ENCODE measurements at places on chromosomes 4 and X. TPM values are rescaled to one million over a fixed set of nuclear protein-coding genes. Genes with fewer than 3 reads are reported as not detected.

CCNB3 gene
- total RNA-seq, result 0.71 TPM

OTUD4 gene
- total RNA-seq, result 37.6 TPM

NEUROG2 gene
- total RNA-seq, result not detected

PRKG2 gene
- 0.74 TPM for total RNA-seq

DNA sequence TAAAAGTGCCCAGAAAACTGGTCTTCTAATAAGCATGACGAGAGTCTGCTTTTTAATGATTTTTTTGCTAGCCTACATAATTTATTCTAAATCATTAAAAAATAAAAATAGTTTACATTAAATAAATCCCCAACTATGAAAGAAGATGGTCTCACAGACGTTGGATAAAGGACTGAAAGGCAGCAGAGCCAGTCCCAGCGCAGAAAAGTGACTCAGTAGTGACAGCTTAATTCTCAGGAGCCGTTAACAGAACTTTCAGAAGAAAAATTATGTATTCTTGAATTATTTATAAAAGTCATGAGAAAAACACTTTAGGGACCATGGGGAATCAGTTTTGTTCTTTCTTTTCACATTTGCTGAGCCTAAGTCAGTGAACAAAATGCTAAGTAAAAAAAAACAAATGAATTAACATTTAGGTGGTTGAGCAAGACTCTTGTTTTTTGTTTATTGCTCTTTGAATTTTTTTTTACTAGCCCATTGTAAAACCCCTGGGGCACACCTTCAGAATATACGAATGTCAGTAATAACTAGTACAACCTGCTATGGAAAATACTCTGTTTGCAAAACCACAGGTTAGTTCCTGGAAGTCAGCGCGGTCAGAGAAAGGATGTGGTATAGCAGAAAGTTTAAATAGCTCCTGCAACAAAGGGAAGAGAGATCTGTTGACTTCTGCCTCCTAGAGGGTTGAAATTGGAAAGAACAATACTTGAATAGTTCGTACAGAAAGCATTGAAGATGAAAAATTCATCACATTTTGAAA, 50.4 kb upstream of the CCDC160 start:
- no peak for DNase-seq

DNA sequence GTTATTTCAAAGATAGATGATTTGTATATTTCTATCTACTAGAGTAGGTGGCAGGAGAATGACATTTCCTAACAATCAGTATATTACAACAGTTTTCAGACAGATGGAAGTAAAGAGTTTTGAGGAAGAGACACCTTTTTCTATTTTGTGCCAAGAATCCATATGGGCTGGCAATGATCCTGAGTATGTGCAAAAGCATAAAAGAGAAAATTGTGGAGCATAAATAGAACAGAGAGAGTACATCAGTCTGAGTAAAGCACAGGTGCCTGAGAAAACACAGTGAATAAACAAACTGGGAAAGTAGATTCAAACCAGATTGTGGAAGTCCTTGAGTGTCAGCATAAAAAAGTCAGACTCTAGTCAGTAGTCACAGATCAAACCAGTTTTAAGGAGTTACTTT, 96.8 kb upstream of the WDR44 start:
- no peak for DNase-seq

DNA sequence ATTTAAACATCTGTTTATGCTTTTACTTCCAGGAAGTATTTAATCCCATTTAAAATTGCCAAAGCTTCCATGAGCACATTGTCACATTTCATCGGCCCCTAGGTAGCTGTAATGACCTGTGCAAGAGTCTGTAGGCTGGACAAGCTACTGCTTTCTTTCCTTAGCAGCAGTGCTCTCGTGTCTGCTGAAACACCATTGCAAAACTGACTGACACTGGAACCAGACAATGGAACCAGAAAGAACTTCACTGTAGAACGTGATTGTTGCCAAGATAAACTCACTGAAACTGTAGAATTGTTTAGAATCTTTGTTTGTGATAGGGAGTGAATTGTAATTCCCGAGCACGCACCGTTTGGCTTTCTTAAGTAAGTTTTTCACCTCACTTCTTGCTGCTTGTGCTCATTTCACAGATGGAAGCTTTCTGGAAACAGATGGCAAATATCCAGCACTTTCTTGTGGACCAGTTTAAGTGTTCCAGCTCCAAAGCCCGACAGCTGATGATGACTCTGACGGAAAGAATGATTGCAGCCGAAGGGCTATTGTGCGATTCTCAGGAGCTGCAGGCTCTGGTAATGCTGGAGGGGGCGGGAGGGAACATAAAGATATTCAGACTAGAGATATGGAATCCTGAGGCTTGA, 36.9 kb downstream of the EVC start:
- DNase-seq, result no peak

DNA sequence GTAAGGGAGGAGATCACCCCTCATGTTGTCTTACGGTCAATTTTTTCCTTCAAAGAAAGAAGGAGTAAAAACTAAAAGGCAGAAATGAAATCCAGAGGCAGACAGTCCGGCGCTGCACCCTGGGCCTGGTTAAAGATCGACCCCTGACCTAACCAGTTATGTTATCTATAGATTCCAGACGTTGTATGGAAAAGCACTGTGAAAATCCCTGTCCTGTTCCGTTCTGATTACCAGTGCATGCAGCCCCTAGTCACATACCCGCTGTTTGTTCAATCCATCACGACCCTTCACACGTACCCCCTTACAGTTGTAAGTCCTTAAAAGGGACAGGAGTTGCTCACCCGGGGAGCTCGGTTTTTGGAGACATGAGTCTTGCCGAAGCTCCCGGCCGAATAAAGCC, 105.6 kb upstream of the JADE1 start:
- DNase-seq, result no peak

- no peak for DNase-seq
These were observed 742.4 kb upstream of the INTU start for GRCh38 chr4:126890383-126890782.

DNA sequence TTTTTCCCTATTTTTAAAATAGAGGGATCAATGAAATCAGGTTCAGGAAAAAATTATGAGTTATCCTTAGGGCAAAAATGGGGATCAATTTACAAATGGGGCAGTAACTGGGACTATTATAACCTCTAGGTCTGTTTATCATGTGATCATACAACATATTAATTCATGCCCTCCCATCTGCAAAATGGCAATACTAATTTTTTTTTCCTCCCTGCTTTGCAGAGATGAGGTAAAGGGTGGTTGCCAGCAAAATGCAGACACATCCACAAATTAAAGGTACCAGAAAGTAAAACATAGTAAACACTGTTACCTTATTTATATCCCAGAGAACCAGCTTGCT, 467 bp downstream of the HSD17B11 start:
- no peak for DNase-seq

- no peak for DNase-seq
These were observed 9.5 kb upstream of the C4orf51 start for GRCh38 chr4:145670422-145670821.

DNA sequence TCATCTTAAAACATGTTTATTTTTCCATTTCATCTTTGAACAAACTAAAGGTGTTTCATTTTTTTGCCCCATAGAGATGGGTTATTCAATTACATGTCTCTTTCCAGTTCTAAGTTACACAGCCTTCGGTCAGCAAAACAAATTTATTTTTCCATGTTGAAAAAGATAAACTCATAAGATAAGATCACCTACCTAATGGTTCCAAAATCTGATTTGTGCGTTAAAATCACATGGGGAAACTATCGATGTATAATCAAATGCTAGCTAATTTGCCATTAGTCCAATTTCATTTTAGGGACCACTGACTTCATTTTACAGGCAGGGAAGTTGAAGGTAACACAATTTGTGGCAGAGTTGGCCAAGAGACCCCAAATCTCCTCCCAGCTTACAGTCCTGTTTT, 67.2 kb upstream of the ACSL1 start:
- no peak for DNase-seq

DNA sequence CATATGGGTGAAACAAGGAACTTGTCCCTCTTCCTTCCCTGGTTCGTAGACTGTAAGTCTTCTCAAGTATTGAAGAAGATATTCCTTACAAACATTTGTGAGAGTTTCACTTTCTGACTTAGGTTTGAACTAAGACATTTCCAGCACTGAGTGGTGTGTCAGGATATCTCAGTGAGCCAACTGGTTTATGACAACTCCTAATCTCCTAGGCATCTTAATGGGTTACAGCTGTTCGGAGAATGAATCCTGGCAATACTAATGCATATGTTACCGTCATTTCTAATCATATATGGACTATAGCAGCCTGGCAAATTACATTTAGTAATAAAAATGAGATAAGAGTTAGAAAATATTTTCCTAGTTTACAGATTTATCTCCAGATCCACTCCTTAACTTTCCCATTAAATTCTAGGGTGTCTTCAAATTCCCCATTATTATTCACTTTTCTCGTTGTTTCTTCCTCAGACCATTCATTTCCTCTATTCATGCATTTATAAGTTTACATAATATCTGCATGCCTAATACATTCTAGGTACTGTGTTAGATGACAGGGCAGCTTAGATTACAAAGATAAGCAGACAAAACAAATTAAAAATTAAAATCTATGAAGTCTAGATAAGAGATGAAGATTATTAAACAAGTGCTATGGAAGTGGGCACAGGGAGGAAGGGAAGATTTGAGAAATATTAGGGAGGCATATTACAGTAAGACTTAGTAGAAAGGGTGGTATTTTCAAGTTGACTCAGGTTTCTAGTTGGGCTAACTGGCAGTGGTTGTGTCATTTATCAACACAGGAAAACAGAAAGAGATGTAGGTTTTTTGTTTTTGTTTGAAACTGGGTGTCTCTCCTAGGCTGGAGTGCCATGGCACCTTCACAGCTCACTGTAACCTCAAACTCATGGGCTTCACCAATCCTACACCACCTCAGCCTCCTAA, 173.9 kb downstream of the WDFY3 start:
- no peak for DNase-seq

DNA sequence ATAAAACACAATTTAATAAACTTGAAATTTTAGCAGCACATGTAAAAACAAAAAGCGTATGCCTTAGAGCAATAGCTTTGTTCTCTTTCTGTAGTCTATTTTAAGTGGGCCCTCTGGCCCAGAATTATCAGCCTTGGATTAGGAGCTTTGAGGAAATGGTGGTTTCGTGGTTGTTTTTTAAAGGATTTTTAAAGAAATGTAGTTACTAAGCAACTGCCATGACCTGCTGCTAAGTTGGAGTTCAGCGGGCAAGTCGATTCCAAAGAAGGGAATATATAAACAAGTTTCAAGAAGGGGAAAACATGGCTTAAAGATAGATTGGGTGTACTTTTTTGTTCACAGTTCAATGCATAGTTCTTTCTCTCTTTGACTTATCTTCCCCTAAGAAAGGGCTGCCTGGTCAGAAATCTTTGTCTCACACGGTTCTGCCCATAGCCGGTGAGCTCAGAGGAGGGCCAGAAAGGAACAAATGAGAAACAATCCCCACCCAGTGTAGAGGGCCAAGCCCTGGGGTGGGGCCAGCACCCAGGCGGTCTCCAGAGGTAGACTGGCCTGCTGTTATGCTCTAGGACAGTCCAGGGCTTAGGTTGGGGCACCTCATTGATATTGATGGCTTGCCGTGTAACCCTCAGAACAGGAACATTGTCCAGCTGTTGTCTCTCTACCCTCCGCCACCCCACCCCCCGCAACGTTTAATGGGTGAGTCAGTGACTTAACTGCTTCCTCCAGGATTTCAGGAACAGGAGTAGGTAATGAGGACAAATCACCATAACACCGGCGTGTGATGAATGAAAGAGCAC, 32.5 kb downstream of the DLG3 start:
- DNase-seq, result no peak

DNA sequence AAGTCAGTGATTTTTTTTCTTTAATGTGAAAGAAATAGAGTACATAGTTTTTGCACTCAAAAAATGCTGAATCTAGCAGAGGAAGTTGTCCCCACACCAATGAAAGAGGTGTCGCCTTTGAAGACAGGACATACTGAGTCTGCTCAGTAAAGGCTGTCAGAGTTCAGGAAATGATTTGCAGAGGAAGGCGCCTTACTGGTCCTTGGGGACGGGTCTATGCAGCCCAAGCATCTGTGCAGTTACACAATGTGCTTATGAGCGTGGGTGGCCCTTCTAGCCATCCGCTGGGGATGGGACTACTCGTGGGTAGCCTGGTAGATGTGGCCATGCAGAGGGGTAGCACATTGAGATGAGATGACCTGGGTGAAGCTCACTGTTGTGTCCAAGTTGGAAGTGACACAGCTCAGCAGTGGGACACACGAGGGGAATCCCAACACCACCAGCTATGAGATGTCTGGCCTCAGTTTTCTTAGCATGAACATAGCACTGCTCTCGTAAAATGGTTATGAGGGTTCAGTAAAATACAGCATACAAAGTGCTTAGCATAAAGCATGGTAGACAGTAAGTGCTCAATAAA, 116.5 kb upstream of the RBPJ start:
- DNase-seq, result no peak

DNA sequence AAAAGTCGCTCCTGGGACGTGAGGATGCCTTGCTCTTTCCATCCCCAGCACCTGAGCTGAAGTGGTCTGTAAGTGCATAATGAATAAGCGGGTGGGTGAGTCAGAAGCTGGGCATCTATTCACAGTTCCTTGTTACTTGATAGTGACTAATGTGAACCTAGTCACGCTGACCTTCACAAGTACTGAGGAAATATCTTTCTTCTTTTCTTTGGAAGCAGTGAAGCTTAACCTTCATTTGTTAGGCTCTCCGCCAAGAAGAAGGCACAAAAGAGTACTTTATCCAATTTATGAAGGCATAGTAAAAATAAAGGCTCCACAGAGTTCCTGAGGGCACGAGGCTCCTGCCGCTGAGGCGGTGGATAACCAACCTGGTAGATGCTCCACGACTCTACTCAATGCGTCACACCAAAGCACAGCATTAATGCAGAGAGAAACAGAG, 475.7 kb upstream of the SLIT2 start:
- no peak for DNase-seq

DNA sequence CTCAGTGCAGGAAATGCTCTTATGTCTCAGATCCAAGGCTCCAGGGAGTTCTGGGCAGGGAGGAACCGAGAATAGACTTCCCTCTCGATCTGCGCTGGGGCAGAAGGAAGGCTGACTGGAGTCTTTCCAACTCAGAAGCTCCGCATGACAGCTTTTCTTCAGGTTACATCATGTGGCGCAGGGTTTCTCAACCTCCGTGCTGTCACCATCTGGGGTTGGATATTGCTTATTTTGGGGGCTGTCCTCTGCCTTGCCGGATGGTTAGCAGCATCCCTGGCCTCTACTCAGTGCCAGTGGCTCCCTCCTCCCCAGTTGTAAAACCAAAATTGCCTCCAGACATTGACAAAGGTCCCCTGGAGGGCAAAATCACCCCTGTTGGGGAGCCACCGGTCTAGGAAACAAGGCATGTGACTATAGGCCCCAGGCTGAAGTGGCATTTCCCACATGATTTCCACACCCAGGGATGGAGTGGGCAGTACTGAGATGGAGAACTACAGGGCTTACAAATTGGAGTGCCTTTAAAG, 21.4 kb downstream of the REELD1 start:
- peak; percentile 20 for DNase-seq

- DNase-seq, result no peak
These were observed 571 bp upstream of the EDA start for GRCh38 chrX:69615342-69615741.

DNA sequence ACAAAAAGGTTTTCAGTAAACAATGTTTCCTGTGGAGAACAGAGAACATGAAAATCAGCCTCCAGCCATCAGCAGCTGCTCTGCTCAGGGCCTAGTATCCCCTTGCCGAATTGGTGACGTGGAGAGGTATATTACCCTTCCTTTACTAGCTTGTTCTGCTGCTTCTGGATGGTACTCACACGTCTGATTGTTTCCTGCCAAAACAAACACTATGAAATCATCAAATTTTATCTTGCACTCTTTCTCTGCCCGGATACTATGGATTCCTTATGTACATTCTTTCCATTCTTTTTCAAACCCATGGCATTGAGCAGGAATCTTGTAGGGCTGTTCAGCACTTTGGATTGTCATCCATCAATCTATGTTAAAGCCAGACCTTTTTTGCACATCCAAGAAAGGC, 18.8 kb upstream of the METAP1 start:
- DNase-seq, result no peak

- DNase-seq, result no peak
These were observed 4.0 kb downstream of the NUDT10 start for GRCh38 chrX:51336584-51336983.
